ENCODE measurements at places on chromosomes 2 and 18. TPM values are rescaled to one million over a fixed set of nuclear protein-coding genes. Genes with fewer than 3 reads are reported as not detected.

The ALPI gene
- not detected for total RNA-seq

The IL1B gene
- total RNA-seq: 2.6 TPM

The TFCP2L1 gene
- total RNA-seq: not detected

- DNase-seq: no peak
These were observed 83.1 kb downstream of the EIPR1 start for GRCh38 chr2:3294493-3294892.

The ERMN gene
- not detected for total RNA-seq

DNA sequence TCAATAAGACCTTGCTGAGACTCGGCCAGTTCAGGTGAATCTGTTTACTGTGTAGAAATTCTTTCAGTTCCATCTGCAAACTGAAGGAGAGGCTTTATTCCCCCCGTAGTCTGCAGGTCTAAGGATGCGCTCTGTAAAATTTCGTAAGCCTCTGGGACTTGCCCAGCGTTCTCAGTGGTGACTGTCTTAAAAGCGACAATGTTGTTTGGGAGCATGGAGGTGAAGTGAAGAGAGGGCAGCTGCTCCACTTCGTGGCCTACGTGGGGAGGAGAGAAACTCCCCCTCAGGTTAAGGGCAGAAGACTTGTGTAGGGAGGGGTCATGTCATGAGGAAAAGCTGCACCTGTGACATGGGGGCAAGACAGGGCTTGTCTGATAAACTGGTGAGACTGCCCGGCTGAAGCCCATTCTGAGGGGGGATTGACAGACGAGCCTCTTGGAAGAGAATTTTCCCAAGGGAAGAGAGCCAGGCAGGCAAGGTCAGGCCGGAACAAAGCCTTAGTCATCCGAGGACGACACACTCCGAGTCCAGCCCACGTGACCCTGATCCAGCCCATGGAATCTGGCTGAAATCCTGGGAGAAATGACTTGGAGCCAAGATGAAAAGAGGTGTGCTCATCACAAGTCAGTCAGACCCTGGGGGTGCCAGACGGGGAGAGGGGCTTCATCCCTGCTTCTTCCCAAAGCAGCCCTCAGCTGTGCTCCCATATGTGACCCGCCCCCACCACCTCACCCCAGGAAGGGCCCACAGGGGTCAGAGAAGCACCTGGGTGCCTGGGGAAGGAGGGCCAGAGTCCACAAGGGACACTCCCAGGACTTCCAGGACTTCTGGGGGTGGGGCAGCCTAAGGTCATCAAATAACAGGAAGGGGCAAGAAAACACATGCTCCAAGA is 88.5 kb upstream of the SH3BP4 start:
- DNase-seq: peak; percentile 78

The SIGLEC15 gene
- 0.43 TPM for total RNA-seq

DNA sequence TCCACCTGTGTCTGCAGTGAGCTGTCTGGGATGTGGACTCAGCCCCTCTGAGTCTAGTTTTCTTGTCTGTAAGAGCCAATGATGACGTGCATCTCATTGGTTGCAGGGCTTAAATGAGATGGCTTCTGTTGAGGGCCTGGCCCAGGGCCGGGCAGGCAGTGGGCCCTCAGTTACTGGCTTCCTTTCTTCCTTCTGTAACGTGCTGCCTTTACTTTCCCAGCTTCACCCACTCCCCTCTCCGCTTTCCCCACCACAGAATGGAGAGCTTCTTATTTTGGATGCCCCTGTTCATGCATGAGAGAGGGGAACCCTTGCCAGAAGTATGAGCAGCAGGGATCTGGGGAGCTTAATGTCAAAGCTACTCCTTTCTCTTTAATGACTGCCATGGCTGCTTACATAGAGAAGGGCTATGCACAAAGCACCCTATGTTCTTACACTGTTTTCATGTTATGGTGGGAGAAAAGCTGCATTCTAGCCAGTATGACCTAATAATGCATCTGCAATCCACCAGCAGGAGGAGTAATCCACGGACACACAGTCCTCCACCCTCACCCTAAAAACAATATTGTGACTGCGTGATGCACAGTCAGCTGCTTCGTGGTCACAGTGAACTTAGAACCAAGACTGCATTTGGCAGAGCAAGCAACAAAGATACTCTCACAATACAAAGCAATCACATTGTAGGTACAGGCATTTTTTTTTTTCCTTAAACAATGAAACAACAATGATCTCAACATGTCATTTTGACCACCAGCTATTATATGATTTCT is 37.2 kb downstream of the CREG2 start:
- DNase-seq: peak; percentile 55

The HRH4 gene
- total RNA-seq: not detected

DNA sequence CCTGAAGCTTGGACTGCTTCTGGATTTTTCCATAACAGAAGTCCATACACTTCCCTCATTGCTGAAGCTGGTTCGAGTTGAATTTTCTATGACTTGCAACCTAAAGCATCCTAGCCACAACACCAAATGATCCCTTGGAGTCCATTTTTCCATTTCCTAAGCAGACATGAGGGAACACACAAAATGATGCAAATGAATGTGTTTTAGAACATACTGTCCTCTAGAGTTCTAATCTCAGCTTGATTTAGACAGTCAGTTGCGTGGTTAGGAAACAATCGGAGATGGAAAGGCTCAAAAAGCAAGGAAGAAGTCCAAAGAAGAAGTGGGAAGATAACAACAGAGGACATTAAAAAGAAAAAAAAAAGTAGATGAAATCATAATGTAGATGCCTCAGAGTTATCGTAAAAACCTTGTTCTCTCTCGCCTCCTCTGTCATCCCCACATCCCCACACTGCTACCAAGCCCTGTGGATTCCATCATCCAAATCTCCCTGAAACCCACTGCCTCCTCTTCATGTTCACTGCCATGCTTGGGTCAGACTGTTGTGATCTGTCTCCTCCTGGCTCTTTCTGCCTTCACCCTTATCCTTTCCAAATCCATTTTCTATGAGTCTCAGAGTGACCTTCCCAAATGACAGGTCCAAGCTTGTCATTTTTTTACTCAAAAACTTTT is 58.4 kb downstream of the TMEM247 start:
- peak; percentile 66 for DNase-seq

All from fibroblast of villous mesenchyme (primary cell).